ENCODE measurements at places on chromosomes 12 and 14.

DNA sequence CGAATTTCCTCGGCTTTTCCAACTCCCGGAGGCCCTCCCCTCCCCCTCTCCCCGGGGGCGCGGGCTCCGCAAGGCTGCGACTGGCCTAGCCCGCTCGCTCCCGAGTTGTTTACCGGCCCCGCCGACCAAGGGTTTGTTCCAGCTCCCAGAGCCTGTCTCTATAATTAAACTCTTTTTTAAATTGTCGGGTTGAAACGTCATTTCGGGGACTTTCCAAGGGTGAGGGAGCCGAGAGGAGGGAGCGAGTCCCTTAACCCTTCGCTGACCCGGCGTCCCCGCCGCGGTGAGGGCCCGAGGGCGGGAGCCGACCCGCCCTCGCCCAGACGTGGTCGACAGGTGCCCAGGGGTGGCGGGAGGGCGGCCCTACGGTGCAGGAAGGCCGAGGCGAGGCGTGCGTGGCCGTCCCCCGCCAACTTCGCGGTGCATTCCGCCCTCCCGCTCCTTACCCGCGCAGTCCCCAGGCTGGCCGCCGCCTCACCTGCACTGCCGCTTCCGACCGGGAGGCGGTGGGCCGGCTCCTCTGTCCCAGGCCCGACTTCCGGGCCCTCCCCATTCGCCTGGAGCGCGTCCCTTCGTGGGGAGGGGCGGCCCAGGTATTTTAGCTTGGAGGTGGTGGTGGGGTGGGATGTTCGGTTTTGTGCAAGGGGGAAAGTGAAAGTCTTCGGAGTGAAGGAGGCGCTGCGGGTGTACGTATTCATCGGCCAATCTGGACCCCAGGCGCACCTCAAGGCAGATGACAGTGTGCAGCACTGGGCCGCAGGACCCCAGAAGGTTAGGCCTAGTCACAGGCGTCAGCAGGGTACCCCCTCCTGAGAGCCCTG lies 2.9 kb upstream of the ZFP36L1 start:
- peak; percentile 71 for DNase-seq

DNA sequence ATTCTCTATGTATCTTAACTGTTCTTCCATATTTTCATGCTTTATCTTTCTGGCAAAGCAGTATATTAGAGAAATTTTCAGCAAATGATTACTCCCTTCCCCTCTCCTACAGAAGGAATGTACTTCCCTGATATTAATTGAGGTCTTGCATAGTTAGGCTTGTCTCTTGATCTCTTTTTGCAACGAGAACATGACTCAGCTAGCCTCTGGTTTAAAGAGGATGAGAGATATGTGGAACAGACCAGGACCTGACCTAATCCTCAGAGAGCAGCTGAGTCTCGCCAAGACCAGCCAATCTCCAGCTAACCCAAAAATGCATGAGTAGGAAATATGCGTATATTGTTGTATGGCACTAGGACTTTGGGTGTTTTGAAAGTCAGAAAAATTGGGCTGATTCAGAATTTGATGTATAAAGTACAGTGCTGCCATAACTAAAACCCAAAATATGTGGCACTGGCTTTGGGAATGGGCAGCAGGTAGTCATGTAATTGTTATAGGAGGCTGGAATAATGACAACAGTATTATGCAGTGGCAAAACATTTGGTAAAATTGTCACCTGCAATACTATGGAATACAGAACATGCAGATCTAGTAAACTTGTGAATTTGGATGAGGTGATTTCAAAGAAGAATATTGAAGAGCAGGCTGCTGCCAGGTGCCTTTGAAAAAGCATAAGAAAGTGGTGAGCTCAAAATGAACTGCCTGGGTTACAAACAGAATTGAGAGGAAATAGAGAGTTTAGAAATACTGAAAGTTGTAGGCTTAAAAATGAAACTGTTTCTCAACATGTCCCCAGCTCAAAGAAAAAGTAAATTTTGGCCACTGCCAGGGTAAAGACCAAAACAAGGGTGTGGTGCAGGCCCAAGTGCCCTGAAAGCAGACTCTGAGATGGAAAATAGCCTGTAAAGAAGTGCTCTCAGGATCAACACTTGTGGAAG lies 9.3 kb upstream of the USP15 start:
- no peak for DNase-seq

- no peak for DNase-seq
Observed at GRCh38 chr12:128268379-128268995, 1.5 kb downstream of the TMEM132C start.

DNA sequence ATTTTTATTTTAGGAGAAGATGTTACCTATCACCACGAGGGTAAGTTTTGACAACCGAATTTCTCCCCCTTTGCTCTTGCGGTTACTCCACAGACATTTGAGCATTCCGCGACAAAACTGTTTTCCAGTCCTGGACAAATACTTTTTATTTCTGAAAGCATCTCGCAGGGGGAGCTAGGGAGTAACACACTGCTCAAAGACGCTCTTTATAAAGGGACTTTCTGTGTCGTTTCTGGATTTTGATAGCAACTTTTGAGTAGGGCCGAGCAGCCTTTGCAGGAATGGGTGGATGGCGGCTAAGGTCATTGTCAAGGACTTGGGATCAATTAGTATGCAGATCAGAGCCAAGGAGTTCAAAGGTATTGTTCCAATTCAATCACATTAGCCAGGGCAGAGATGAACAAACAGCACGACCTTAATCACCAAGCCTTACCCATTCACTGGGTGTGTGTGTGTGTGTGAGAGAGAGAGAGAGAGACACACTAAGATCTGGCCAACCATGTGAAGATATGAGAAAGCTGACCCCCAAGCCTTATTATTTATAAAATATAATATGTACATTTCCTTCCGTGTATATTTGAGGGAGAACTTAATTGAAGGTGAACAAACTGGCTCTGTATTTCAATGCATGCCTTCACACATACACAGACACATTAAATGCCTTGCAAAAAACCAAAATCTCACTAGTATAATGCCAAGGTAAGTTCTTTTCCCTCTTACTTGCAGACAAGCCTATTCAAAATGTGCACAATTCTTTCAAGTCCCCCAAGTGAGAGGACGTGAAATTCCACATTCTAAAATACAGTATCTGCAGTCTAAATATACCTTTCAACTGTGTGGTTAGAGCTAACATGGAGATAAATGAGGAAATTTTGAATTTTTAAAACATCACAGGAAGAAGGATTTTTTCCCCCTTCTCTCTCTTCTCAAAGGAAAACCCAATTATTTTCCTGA lies 613.8 kb downstream of the VRK1 start:
- no peak for DNase-seq

DNA sequence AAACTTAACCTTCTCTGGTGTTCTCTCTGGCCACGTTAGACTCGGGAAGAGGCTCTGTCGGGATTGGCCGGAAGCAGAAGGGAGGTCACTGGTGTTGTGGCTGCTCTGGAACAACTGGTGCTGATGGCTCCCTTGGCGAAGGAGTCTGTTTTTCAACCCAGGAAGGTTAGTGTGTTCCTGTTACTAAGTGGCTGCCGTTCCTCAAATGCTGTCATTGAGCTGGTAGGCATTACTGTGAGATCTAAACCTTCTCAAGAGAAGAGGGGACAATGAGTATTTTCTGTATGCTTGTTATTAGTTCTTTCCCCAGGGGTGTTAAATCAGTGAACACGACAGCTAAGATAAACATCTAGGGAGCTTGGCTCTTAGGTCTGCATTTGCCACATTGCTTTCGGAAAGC lies 18.3 kb downstream of the POP5 start:
- no peak for DNase-seq

GRCh38 chr12:6284273-6284672 lies 26.2 kb upstream of the PLEKHG6 start:
- DNase-seq: no peak

Measured in stimulated activated CD4-positive, alpha-beta T cell treated with anti-CD3 and anti-CD28 coated beads, Interleukin-12 subunit alpha, Interleukin-12 subunit beta, amount 100 ng/mL, for 24 hours (primary cell).